ENCODE measurements at places on chromosomes 3 and 15.

GRCh38 chr3:117846238-117846637 is 1136.7 kb downstream of the TUSC7 start:
- DNase-seq = no peak

- DNase-seq = no peak
Observed at GRCh38 chr15:101447168-101447533, 42.4 kb downstream of the PCSK6 start.

DNA sequence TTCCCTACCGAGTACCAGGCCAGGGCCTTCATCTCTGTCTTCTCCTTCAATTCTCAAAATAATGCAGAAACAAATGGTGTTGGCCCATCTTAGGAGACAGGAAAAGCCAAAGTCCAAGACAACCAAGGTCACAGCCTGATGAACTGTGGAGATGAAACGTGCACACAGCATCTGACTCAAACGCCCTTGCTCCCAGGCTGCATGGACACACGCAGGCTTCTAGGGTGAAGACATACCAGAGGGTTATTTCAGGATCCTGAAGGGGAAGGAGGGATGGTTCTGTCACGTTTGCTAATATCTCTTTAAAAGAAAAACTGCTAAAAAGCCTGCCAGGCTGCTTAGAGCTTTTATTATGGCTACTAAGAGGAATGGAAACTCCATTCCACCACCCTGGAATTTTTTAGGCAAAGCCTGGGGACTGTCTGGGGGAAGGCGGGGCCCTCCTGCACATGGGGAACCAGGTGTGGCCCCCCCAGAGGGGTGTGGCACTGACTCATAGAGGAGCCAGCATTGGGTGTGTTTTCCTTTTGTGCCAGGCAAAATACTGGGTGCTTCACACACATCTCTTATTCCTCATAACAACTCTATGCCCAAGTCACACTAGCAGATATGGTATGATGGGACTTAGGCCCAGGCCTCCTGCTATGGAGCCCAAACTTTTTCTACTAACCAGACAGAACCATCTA is 62.9 kb downstream of the UMPS start:
- no peak for DNase-seq

- DNase-seq = no peak
Observed at GRCh38 chr15:83365370-83365938, 81.0 kb upstream of the BNC1 start.

GRCh38 chr15:98610991-98611390 is 37.3 kb upstream of the IGF1R start:
- no peak for DNase-seq

DNA sequence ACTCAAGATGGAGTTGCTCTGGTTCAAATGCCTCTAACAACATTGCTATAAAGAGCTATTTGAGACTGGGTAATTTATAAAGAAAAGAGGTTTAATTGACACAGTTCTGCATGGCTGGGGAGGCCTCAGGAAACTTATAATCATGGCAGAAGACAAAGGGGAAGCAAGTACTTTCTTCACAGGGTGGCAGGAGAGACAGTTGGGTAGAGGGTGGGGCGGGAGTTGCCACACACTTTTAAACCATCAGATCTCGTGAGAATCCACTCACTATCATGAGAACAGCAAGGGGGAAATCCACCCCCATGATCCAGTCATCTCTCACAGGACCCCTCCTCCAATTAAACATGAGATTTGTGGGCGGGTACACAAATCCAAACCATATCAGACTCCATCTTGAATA is 30.7 kb downstream of the MAP2K5 start:
- no peak for DNase-seq

GRCh38 chr3:9862391-9863057 is 17.5 kb downstream of the CIDEC start:
- DNase-seq = peak; percentile 35

- no peak for DNase-seq
Observed at GRCh38 chr3:61114316-61114953, 136.8 kb downstream of the FHIT start.

- DNase-seq = no peak
Observed at GRCh38 chr15:80264031-80264430, 12.0 kb upstream of the CTXND1 start.

GRCh38 chr15:75902129-75902557 is 1.5 kb upstream of the FBXO22 start:
- DNase-seq = no peak

DNA sequence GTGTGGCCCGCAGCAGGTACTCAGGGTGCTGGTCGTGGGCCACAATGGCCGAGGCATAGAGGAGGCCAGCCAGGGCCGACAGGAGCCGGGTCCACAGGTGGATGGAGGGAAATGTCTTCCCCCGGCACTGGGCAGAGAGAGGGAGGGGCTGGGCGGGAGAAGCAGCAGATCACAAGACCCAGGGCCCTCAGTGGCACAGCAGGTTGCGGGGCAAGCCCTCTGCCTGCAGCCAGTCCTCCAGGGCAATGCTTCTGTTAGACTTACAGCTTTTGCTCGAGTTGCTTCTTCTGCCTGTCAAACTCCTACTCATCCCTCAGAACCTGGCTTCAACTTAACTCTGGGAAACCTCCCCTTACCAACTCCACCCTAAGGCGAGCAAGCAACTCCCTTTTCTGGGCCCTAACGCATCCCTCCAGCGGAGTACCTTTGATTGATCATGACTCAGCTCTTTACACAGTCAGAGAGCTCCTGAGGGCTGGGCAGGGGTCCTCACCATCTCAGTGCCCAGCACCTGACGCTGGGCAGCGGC is 16.0 kb downstream of the TMEM44 start:
- no peak for DNase-seq

GRCh38 chr3:110362751-110363150 is 708.9 kb upstream of the NECTIN3 start:
- DNase-seq = no peak

DNA sequence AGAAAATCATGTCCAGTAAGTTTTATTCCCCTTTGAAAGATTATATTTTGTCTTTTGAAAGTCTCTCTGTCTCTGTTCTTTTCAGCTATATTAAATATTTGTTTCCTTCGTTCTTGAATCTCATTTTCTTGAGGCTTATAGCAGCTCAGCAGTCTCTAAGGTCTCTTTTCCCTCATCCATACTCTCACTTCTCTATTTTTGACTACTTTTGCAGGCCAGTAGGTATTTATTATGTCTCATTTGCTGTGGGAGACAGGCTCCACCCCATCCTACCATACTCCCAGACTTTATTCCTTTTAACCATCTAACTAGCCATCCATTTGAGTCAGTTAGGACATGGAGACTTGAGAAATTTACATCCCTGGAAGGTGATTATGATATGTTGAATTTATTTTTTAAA is 71.0 kb downstream of the FILIP1L start:
- no peak for DNase-seq

DNA sequence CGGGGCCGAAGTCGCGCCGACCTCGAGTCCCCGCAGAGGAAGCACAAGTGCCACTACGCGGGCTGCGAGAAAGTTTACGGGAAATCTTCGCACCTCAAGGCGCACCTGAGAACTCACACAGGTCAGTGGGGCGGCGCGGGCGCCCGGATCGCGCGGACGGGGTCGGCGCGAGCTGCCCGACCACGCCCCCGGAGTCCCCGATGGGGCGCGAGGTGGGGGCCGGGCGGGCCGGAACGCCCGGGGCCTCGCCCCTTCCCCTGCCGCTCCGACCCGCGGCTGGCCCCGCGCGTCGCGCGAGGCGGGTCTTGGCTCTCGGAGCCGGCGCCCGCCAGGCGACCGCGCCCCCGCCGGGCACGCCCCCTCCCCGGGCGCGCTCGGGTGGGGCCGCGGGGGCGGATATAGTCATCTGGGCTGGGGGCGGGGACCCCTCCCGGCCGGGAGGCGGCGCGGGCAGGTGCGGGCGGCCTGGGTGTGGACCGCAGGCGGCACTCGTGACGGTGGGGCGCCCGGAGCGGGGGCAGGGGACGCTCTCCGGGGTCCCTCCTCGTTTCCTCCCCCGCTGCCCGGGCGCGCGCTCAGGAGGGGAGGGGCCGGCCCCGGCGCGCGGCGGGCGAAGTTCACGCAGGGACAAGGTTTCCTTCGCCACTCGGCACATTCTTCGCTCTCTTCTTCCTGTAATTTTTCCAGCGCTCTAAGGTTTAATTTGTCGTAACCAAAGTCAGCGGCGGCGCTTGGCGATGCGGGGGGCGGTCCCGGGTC is 1.2 kb downstream of the KLF13 start:
- DNase-seq = peak; percentile 87

DNA sequence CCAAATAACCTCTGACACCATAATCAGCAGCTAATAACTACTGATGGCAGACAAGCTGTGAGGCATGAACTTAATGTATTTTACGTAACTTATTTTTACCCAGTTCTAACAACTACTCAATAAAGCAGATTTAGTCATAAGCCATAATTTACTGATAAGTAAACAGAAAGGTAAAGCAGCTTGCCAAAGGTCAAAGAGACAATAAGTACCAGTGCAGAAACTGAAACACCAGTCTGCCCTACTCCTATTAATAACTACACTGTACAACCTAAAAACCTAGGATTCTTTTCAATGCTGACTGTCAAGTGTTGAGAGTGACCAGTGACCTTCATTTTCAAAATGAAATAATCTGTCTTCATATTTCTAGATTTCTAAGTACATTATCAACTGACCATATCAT is 152.2 kb downstream of the NR2E3 start:
- DNase-seq = no peak

DNA sequence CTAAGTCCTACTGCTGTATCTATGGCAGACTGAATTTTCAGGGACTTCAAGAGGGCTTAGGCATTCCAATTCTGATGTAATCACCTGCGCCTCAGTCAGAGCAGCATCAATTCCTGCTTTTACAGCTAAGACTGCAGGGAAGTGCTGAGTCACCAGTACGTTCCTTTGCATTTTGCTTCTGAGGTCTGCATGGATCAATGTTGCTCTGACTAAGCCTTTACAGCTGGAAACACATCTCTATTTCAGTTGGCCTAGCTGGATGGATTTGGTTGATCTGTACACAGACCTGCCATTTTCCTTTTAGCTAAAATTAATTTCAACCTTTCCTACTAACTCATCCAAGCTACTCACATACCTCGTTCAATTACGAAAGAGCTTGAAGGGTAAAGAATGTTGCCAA is 51.3 kb downstream of the ETV5 start:
- no peak for DNase-seq
